ENCODE measurements at places on chromosomes 4 and X. TPM values are rescaled to one million over a fixed set of nuclear protein-coding genes. Genes with fewer than 3 reads are reported as not detected.
A peak's percentile ranks its signal among the peaks of the same experiment; 100 is the strongest.

DNA sequence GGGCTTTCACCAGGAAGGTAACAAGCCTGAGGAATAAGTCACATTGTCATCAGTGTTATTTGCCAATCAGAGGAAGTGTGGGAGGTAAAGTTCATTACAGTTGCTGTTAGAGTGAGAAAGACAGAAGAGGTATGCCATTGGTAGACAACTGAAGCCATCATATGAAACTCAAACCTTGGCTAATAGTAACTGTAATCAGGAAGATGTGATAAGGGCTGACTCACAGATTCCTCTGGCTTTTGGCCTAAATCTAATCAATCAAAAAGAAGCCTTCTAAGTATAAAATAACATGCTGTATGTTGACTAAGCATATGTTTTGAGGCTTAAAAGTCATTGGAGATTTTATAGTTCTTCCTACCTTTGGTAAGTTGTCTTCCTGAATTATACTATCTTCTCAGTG is 242.8 kb downstream of the PCDH7 start:
- DNase-seq, result no peak

The ASB12 gene
- total RNA-seq, result not detected

The PPP1R2C gene
- not detected for total RNA-seq

The AMTN gene
- not detected for total RNA-seq

DNA sequence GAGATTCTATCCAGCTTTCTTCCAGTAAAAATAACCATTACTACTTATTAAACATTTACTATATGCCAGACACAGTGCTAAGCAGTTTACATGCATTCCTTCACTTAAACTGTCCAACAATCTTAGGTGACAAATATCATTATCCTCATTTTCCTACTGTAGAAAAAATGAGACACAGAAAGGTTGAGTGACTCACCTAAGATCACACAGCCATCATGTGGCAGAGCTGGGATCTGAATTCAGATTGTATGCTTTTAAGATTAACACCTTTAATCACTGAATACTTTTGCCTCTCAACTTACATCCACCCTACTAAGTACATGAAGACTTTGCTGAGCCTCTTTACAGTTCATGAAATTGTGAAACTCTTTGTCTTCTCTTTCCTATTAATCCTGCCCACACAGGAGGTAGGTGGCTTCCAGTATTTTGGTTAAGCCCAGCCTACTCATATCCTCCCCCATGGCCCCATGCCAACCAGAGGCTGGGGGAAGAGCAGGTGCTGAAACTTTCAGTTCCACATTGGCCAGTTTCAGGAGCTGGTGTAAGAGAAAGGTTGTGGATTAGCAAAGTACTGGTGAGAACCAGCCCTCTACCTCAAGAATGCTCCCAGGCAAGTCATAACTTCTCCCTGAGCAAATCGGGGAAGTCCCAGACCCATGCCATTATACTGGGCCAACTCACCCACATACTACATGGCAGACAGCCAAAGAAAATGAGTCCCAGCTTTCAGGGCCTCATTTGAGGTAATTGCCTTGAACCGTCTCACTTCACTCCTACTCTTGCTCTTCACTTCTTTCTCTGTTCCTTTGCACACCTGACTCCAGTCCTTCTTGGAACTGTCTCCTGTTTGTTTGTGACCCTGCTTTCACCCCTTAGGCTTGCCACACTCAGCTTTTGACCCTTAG is 211.1 kb downstream of the GUCY2F start:
- peak; percentile 25 for DNase-seq

DNA sequence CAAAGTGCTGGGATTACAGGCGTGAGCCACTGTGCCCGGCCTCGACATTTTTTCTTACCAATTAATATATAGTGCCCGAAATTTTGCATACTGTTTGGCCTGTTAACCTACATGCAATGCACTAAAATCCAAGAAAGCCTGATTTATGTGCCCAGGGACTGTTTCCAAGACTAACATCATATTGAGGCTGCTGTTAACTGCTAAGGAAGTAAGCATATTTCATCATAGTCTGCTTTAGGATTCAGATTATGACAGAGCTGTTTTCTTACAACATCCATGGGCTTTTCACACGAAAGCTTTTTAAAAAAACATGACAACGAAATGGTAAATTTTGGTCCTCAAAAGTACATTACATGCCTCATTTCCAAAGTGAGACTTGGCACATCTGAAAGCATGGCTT is 84.4 kb downstream of the STOX2 start:
- DNase-seq, result no peak

The GRK4 gene
- total RNA-seq, result 7.2 TPM
